ENCODE measurements at places on chromosomes 13 and 19.

- DNase-seq: peak; percentile 81
Observed at GRCh38 chr19:5987077-5987818, 9.3 kb upstream of the RANBP3 start.

GRCh38 chr19:17220207-17220758, 5.1 kb downstream of the USE1 start:
- DNase-seq: no peak

- DNase-seq: no peak
Observed at GRCh38 chr19:4049432-4049831, 17.3 kb downstream of the ZBTB7A start.

DNA sequence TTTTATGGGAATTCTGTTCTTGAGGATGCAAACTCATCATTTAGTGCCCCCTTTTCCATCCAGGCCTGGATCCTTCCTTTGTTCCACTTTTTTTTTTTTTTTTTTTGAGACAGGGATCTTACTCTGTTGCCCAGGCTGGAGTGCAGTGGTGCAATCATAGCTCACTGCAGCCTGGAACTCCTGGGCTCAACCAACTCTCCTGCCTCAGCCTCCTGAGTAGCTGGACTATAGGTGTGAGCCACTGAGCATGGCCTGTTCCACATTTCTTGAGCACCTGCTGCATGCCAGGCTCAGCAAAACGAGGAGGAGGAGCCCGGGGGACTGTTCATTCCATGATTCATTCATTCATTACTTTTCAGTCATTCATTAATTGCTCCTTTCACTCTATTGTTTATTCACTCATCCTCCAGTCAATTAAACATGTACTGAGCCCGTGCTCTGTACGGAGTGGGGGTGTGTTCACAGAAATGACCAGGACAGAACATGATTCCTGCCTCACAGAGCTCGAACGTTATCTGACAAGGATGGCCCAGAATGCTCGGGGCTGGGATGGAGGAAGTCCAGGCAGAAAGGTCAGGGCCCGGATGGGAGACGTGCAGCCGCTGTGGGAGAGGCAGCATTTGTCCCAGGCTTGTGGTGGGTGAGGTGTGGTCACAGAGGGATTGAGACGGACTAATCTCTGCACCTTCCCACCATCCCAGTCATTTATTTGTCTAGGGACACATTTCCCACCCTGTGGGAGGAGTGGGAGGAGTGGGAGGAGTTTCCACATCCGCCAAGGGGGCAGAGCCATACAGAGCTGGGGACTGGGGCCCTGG, 51.2 kb upstream of the SHKBP1 start:
- no peak for DNase-seq

- peak; percentile 75 for DNase-seq
Observed at GRCh38 chr13:62035981-62036380, 620.3 kb upstream of the PCDH20 start.

GRCh38 chr19:21508198-21508597, 2.8 kb downstream of the ZNF429 start:
- no peak for DNase-seq

- no peak for DNase-seq
Observed at GRCh38 chr19:28905996-28906395, 307.0 kb downstream of the UQCRFS1 start.

DNA sequence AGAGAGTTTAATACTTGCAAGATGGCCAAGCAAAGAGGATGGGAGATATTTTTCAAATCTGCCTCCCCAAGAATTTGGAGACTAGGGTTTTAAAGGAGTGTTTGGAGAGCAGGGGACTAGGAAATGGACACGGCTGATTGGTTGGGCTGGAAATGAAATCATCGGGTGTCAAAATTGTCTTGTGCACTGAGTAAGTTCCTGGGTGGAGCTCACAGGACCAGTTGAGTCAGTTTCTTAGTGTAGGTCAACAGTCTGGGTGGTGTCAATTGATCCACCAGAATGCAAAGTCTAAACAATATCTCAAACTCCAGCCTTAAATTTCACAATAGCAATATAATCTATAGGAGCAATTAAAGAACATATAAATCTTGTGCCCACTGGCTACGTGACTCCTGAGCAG, 23.0 kb upstream of the CEACAM4 start:
- DNase-seq: no peak

DNA sequence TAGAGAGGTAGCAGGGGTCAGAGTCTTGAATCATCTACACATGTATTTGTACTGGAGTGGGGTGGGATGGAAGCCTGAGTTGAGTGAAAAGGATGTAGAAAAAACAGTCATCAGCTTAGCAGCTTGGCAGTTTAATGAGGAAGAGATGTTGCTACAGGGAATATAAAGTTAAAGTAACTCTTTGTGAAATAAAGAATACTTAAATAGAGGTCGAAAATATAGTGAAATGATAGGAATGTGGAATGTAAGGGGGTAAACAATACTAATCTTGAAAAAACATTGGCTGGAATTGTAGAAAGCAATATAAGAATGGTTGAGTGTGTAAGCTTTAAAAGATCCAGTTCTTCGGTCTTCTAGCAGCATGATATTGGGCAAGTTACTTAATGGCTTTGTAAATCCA, 22.7 kb downstream of the NUP58 start:
- no peak for DNase-seq

DNA sequence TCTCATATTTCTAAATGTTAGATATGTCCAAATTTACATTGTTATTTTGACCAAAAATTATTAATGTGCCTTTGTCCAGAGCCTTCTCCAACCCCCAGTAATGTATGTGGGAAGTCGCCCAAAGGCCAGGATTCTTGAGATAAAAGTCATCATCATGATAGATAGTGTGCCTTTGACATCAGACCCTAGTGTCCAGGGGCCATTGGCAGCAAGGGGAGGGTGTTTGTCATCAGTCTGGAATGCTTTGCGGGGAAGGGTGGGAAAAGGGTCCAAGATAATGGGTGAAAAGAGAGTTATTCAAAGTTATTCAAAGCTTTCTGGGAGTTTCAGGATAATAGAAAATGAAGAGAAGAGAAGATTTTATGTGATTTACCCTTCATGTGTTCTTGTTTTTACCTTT, 909.5 kb upstream of the GPC6 start:
- DNase-seq: no peak

DNA sequence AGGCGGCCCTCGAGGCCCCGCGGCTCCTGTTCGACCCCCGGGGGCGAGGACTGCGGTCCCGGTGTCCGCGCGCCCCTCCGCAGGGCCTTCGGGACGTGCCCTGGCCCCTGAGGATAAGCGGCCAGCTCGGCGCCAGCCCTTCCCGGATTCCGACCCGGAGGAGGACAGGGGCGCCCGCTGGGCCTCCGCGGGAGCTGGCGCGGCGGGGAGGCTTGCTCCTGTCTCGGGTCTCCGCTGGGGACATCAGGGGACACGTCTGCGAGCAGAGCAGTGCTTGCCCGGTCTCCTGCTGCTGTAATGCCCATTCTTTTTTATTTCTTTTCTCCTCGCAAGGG, 829 bp downstream of the B3GLCT start:
- DNase-seq: peak; percentile 1

DNA sequence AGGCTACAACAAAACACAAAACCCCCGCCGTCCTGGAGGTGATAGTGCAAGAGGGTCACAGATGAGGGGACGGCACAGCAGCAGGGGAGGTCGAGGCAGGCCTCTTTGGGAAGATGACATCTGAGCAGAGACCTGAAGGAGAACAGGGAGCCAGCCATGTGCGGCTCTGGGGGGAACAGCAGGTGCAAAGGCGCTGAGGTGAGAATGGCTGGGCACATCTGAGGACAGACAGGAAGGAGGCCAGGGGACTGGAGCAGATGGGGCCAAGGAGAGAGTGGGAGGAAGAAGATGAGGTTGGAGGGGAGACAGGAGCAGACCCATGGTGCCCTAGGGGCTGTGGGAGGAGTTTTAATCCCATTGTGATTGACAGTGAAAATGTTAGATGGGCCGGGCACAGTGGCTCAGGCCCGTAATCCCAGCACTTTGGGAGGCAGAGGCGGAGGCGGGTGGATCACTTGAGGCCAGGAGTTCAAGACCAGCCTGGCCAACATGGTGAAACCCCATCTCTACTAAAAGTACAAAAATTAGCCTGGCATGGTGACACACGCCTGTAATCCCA, 1.8 kb upstream of the CKM start:
- no peak for DNase-seq

GRCh38 chr13:50104493-50104892, 89.2 kb downstream of the KCNRG start:
- no peak for DNase-seq

GRCh38 chr19:37583340-37583739, 11.3 kb downstream of the ZNF571 start:
- no peak for DNase-seq

- no peak for DNase-seq
Observed at GRCh38 chr13:41383386-41383785, 72.3 kb downstream of the NAA16 start.

DNA sequence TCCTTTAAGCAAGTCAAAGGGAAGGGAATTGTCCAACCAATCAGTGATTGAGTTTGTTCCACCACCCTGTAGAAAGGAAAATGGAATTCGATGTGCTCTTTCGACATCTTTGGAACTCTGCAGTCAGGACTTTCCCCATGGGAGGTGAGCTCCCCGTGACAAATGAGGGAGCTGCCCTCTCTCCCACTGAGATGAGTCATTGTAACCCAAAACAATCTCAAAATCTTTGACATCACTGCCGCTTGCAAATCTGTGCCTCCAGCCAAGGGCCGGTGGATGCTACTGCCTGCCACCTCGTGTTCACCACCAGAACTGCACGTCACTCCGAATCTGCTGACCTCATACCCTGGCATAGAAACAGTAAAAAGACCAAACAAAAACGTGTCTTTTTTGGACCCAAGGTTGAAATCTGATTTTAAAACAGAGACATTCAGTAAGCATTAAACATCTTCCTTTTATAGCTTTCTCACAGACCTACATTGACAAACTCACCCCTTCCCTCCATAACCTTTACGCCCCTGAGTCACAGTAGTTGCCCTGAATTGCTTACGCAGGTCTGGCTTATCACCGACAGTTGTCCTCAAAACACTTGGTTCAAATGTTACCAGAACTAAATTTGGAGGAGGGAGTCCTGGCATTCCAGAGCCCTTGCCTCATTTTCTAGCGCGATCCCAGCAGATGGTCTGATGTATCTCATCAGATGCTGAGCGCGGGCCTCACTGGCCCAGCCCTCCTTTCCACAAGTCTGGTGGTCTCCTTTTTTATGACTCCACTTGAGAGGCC, 105.2 kb downstream of the COL4A2 start:
- peak; percentile 85 for DNase-seq

DNA sequence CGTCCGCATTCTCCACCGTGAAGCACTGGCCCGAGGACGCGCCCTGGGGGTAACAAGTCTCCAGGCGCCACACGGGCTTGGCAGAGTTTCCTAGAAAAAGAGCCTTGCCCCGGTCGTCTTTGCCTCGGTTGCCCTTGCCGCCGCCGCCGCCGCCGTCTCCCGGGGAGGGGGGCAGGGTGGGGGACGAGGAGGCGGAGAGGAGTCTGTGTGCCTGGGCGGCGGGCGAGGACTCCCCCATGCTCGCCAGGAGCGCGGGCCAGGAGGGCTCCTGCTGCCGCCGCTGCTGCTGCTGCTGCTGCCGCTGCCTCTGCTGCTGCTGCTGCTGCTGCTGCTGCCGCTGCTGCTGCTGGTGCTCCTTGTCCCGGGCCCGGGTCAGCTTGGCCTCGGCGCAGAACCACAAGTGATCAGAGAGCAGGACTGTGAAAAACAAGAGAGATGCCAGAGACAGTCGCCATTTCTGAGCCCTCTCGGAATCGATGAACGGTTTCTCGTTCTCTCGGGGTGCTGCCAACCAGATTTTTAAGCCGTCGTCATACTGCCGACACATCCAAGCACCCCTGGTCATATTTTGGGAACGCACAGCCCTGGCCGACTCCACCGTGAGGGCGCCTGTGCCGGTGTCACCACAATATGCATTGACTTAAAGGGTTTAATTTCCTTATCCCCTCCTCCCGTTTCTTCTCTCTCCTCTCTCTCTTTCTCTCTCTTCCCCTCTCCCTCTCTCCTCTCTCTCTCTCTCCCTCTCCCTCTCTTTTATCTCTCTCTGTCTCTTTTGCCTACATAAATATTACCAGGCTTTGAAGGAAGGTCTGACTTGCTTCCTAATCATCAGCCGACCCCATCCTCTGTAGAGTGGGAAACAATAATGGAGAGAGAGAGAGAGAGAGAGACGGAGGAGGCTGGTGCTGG, 349.1 kb downstream of the LIG4 start:
- DNase-seq: peak; percentile 84

- DNase-seq: peak; percentile 3
Observed at GRCh38 chr19:3573162-3573857, 566 bp downstream of the HMG20B start.

DNA sequence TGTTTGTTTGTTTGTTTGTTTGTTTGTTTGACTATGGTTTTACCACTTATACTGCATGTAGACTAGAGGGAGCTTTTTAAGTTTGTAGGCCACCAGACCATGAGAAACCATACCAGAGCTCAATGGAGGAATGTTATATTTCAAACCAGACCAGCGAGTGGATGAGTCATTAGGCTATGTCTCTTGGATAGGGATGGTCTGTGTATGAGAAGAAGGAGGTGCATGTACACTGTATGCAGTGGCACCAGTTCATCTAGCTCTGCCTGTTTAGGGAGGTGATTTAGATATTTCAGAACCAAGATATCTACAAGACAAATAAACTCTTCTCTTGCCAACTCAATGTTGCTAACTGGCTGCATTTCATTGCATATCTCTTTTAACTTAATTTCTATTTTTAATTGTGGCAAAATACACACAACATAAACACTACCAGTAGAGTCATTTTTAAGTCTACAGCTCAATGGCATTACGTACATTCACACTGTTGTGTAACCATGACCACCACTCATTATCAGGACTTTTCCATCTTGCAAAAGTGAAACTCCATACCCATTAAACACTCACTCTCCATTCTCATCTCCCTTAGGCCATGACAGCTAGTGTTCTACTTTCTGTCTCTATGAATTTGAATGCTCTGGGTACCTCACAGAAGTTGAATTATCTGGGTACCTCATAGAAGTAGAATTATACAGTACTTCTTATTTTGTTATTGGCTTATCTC, 29.2 kb downstream of the SYDE1 start:
- no peak for DNase-seq

- no peak for DNase-seq
Observed at GRCh38 chr19:56813531-56813930, 27.0 kb downstream of the PEG3 start.

DNA sequence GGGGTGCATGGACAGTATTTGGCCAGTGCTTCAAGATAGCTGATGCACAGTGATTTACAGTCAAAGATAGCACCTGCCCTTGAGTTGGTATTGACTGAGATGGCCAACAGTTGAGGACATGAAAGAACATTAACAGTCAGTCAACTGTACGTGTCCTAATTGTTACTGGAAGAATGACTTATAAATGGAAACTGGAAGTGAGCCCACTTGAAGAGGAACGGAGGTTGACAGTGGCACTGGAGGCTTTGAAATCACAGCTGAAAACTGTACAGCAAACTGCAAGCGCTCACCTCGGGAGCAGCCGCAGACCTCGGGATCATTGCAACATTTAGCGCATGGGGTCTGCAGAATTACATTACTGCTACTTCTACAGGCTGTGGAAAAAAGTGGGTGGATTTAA, 77.1 kb downstream of the GGACT start:
- no peak for DNase-seq

GRCh38 chr13:57784633-57785032, 153.1 kb downstream of the PCDH17 start:
- no peak for DNase-seq
